Left kidney (tissue), 8 donors: ENCODE measurements at places on chromosomes 7 and 10.

DNA sequence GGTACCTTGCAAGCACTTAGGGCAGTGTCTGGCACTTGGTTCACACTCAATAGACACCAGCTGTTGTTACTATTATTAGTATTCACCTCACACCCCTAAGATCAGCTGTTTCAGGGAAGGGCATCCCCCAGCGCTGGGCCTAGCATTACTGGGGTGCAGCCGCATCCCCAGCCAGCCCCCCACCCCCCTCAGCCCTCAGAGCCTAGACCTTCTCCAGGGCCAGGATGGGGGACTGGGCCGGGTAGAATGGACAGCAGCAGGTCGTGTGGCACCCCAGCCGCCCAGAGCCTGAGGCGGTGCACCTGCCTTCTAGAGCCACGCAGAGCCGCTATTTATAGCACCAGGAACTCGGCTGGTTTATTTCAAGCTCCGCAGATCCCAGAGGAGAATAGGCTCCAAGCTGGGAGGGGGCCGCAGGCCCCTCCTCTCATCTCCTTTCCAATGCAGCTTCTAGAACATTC lies 60.5 kb downstream of the GTF2IRD1 start:
- no peak for DNase-seq

- no peak for DNase-seq
Observed at GRCh38 chr10:58026036-58026435, 241.7 kb downstream of the IPMK start.

DNA sequence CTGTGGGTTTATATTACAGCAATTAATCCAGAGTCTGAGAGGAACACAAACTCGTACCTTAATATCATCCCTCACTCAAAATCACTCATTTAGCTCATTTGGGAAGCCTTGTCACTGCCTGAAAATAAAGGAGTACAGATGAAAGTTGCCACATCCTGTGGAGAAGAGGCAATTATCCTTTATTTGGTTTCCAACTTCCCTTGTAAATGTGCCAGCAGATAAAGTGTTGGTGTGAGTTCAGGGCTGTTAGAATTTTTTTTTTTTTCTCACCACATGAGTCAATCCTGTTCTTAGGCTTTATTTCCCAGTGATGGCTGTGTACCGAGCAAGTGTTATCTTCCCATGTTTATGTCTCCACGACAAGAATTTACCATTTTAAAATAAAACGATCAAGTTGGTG lies 99.0 kb upstream of the SMIM30 start:
- DNase-seq, result no peak

GRCh38 chr7:157977717-157978496 lies 609.7 kb downstream of the PTPRN2 start:
- DNase-seq, result no peak

- no peak for DNase-seq
Observed at GRCh38 chr10:88477343-88478085, 105.6 kb downstream of the RNLS start.

- DNase-seq, result no peak
Observed at GRCh38 chr7:138555684-138556083, 95.6 kb downstream of the TRIM24 start.

DNA sequence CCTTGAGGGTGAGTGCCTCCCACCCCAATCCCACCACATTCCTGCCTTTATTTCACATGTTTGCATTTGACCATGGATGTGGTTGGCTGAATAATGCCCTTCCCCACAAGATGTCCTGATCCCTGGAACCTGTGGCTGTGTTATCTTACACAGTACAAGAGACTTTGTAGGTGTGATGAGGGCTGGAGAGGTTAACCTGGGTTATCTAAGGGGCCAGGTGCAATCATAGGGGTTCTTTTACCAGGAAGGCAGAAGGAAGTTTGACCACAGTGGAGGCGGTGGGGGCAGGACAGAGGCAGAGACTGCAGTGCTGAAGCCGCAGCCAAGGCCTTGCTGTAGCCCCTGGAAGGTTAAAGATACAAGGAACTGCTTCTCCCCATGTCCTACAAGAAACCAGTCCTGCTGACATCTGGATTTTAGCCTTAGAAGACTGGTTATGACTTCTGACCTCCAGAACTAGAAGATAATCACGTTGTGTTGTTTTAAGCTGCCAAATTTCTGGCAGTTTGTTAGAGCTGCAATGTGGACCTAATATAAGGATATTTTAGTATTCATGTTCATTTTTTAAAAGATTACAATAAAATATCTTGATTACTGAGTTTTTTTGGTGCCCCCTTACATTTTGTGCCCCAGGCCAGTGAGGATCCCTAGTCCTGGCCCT lies 136.6 kb downstream of the ARHGAP22 start:
- DNase-seq, result no peak

DNA sequence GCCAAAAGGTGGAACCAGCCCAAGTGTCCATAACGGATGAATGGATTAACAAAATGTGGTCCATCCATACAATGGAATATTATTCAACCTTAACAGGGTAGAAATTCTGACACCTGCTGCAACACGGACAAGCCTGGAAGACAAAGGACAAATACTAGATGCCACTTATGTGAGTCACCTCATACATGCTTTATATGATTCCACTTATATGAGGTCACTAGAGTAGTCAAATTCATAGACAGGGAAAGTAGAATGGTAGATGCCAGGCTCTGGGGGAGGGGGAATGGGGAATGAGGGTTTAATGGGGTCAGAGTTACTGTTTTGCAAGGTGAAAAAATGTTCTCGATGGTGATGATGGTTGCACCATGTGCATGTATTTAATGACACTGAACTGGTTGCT lies 34.0 kb upstream of the CYTH3 start:
- no peak for DNase-seq

DNA sequence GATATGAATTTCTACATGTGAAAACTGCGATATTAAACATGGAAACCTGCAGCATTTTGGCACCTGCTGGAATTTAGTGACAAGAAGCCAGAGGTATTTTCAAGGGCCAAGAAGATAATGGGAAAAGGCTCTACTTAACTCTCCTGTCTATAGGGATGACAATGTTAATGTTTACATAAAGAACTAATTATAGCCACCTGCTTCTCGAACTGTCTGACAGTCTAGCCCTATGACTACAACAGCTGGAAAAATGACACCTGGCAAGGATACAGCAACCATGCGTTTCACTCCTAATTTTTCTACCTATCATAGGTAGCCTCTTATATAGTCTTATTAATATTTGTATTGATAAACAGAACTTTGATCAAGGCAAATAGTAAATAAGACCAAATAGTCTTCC lies 49.6 kb downstream of the MAGI2 start:
- DNase-seq, result no peak

DNA sequence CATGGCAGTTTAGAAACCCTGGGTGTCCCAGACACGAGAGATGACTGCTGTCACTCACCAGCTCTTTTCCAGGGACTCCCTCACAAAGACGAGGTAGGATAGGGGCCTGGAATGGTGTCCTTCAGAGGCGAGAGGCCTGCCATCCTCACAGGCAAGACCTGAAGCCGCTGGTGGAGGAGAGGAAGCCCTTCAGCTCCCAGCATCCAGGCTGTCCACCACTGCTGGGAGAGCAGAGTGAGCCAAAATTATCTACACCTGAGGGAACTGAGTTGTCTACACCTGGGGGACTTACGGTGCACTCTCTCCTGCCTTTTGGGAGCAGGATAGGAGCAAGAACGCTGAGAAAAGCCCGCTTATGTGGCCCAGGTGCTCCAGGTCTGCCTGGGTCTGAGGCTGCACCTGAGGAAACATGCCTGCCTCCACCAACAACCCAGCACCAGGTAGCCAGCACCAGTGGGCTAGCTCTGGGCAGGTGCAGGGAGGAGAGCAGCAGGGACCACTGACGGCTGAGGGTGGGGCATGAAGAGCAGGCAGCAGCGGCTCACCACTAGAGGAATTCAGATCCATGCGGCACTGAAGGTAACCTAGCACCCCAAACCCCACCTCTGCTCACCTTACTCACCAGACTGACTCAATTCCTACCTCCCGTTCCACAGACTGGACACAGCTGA lies 357.2 kb downstream of the SH2D4B start:
- DNase-seq, result no peak

DNA sequence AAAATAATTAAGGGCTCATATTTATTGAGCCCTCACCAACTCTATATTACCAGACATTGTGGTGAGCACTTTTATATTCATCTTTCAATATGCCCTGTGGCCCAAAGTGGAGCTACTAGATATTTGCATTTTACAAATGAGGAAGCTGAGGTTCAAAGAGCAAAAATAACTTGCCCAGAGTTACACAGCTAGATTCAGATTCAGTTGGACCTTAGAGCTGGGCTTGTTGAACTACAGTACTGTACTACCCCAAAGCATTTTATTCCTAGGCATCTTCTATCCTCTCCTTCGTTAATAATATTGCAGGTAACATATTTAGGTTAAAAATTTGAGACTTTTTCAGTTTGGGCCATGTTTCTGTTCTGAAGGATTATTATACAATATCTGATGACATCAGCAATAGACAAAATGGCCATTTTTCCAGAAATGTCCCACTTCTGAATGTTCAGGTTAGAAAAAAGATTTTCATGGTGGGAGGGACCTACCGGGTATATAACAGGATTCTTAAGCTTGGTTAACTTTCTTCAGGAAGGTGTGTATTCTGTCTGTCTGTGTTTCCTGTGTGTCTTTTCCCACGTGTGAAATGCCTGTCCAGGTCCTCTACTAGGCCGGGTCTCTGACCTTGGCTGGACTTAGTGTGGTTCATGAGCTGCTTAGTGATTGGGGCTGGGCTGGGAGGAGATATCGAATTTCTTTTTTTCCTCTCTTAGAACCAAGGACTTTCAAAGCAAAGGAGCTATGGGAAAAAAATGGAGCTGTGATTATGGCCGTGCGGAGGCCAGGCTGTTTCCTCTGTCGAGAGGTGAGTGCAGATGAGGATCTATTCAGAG lies 13.6 kb downstream of the PRXL2A start:
- DNase-seq, result no peak

GRCh38 chr7:2193575-2194305 lies 39.0 kb downstream of the MAD1L1 start:
- no peak for DNase-seq

- DNase-seq, result no peak
Observed at GRCh38 chr10:68828833-68829232, 1.5 kb downstream of the STOX1 start.

GRCh38 chr7:15507171-15507570 lies 54.6 kb downstream of the AGMO start:
- no peak for DNase-seq

DNA sequence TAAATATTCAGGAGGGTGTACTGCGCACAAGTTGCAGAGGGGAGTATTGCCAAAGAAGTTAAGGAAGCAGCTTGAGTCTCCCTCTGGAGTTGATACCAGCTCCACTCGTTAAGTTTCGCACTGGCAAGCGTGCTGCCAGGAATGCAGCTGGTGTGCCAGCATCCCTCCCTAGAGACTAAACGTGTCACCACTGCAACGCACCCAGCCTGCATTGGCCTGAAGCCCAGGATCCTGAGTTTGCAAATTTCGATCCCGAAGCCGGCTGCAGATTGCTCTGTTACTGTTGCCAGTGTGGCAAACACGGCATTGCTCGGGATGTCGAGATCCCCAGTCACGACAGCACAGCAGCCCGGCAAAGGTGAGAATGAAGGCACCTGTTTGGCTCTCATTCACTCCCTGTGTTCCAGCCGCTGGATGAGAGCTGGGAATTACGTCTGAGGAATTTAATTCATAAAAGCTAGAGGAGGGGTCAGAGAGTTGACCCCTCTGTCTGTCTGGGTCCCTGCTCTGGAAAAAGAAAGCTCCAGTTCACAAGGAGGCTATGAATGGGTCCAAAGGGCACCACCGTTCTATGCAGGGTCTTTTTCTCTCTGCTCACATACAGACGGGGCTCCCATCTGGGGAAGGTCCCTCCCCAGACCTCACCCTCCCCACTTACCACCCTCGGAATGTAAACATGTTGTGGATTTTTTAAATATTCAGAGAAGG lies 61.0 kb downstream of the NRP1 start:
- no peak for DNase-seq

DNA sequence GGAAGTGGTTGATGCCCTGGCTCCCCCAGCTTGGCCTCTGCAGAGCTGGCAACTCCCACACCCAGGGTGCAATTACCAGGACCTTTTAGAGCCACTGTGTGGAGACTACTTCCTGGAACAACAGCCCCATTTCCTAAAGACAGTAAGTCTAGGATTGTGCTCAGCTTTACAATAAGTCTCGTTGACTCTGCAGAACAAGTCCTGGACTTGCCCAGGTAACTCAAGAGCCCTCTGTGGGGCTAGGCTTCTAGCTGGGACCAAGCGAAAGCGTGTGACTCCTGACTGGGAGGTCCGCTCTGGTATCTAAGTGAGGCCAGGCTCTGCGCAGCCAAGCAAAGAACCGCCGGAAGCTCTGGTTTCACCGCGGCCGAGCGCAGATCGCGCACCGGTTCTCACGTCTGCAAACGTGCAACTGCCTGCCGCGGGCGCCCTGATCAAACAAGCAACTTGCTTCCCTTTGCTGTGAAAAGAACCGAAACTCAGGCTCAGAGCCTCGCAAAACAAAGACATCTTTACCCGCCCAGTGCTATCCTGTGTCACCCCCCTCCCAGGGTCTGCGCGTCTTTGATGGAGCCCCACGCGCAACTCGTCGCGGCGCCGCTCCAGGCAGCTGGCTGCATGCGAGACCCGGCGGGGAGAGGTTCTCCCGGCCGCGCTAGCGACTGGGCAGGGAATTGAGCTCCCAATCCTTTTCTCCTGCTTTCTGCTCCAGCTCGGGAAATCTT lies 4.4 kb upstream of the PDLIM1 start:
- peak; percentile 68 for DNase-seq

- no peak for DNase-seq
Observed at GRCh38 chr7:96061009-96061408, 260.9 kb downstream of the SLC25A13 start.

DNA sequence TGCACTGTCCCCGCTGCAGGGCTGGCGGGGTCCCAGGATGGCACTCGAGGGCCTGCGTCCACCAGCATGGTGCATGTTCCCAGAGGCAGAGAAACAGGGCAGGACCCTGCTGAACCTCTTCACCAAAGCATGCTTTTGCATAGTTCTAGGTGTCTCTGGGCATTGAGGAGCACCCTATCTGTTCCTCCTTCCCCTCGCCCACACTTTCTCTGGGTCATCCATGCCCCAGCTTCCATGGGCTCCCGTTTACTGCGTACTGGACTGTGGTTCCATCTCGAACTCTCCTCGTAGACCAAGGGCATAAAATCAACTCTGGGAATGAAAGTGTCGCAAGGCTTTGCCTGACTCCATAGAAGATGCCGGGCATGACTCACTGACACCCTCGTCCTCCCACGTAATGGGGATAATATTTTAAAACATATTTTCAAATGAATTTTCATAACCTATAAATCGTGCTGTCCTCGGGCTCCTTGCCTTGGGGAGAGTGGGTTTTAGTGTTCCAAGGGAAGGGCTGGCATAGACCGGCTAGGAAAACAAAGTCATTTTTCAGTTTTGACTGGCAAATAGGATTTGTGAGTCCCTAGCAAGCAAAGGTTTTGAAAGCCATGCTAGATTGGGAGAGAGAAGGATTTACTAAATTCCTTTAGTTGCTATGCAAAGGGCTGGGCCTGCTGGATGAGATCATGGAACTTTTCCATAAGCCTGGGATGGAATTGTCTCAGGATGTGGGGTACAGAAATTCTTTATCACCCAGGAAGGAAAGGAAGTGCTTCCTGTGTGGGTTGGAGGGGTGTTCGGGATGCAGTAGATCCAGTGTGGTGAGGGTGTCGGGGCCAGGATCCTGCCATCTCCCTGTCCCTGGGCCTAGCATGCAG lies 498.7 kb upstream of the MKI67 start:
- DNase-seq, result no peak
